Tibial nerve (tissue), 4 donors: ENCODE measurements at places on chromosomes 2 and 18.

GRCh38 chr2:238376884-238377391 is 49.8 kb upstream of the ASB1 start:
- no peak for DNase-seq

DNA sequence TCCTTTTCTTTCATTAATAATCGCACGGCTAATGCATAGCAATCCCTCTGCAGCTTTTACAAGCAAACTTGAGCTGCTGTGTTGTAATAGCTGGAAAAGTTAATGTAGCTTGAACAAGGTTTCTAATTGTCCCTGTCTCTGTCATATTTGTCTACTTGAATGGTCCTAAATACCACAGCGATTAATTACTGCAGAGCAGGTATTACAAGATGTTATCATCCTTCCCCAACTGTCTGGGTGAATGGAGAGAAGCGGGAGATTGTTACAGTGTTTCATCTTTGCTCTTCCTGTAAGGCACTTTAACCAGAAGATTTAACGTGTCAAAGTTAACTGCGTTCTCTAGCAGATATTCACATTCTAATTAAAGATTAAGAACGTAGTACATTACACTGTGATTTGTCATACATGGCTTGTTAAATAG is 422.2 kb upstream of the POU3F3 start:
- DNase-seq: no peak

DNA sequence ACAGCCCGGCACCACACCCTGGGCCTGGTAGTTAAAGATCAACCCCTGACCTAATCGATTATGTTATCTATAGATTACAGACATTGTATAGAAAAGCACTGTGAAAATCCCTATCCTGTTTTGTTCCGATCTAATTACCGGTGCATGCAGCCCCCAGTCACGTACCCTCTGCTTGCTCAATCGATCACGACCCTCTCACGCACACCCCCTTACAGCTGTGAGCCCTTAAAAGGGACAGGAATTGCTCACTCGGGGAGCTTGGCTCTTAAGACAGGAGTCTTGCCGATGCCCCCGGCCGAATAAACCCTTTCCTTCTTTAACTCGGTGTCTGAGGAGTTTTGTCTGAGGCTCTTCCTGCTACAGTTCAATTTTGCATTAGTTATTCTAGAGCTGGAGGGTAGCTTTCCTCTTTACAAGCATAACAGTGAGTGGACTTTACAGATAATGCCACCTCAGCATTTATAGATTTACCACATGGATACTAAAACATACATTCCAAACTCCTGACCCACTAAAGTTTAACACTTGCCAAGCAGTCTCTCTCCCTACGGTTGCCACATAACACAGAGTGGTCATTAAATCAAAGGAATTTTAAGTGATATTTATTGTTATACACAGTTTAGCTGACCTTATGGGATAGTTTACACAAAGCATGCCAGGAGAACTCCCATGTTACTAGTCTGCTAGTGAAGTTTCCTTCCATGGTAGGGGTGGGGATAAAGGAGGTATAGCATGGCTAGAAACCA is 101.0 kb downstream of the EVA1A start:
- no peak for DNase-seq

DNA sequence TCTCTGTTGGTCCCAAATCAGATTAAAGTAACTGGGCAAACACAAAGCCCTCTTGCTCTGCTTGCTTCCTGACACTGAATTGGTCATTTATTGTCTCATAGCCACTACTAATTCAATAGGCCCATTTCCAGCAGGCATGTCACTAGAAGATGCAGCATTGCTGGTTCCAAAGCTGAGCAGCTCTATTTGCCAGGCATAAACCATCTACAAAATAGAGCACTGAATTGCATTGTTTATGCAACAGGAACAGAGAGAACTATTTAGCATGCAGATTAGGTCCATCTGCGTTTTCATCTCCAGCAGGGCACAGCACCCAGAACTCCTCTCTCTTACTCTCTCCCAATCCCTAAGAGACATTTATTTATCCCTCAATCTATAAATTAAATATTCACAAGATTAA is 227.6 kb downstream of the SUCLG1 start:
- DNase-seq: no peak

DNA sequence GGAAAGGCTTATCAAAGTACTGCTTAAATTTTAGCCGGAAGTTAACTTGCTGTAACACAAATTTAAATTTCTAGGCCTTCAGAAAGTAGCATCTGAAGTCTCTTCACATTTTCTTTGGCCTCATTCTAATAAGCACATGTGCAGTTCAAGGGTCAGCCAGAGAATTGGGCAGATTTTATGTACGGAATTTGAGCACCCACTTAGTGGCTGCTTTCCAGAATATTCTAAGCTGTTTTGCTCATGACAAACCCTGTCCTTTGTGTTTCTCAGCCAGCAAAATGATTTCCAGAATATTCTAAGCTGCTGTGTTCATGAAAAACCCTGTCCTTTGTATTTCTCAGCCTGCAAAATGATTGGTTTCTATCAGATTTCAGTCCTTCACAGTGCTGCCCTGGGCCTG is 225.0 kb upstream of the DOK6 start:
- DNase-seq: no peak

GRCh38 chr2:198957181-198957580 is 500.6 kb downstream of the SATB2 start:
- no peak for DNase-seq

DNA sequence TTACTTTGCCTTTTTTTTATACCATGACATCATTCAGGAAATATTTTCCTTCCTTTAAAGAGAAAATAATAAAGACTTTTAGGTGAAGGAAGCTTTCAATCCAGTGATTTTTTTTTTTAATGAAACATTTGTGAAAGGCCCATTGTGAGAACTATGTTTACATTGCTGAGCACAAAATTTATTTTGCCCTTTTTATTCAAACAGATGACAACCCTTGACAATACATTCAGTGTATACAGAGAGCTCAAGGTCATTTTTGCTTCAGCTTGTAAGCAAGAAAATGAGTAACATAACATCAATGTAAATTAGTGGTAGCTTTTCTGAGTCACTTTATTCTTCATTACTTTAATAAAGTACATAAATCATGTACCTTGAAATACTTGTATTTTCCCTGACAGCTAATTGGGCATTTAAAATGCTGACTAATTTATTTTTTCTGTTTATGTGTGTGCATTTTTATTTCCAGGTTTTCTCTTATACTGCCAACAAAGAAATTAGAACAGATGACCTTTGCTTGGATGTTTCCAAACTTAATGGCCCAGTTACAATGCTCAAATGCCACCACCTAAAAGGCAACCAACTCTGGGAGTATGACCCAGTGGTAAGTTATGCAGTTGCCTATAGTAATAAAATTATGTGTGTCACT is 121.6 kb downstream of the GALNT1 start:
- DNase-seq: no peak

- DNase-seq: no peak
These were observed 149.3 kb downstream of the FAM124B start for GRCh38 chr2:224252631-224253030.

DNA sequence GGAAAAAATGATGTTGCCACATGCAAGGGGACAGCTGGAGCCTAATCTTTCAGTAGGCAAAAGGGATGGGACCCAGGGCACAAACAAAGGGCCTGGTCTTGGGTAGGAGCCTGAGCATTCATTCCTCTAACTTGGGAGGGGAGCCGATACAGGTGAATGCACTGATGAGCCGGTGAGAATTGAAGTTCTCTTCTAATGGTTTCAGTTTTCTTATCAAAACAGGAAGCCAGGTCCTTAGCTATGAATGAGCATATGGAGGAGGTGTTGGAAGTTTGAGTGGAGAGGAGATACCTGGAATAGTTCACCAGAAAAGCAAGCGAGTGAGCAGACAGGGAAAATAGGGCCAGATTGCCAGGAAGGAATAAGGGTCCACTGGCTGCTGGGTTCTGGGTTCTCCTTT is 10.1 kb downstream of the DPP4 start:
- no peak for DNase-seq

GRCh38 chr2:149725234-149725633 is 137.7 kb upstream of the MMADHC start:
- DNase-seq: no peak

DNA sequence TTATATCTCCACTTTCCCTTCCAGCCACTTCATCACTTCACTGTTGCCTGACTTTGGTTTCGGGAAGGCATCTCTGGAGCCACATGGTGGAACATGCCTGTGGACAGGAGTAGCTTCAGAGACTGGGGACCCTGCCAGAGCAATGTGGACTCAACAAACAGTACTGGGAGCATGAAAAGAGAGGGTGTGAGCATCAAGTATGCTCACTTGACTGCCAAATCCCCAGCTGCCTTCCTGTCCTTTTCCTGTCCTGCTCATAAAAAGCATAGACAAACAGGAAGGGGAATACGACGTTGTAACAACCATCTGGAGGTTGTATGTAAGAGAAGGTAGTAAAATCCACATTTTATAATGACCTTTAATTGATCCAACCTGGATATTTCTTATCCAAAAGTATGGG is 61.3 kb upstream of the CSRNP3 start:
- DNase-seq: no peak

GRCh38 chr2:231883468-231883881 is 42.7 kb downstream of the NPPC start:
- DNase-seq: no peak

- DNase-seq: no peak
These were observed 312.3 kb upstream of the PKDCC start for GRCh38 chr2:41735476-41735875.

DNA sequence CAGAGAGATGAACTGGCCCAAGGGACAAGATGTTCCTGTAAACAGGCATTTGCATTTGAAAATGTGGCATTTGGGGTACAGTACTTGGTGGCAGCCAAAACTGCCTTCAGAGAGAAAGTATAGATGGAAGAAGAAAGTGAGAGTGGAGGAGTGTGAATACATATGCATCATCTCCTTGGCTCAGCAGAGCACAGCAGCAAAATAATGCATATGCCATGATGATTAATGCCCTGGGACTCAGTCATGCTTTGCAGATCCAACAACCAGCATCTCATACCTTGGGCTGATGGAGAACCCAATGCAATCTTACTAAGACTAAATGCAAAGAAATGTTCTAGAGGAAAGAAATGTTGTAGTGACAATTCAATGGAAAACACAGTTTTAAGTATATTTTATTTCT is 29.7 kb upstream of the CYTIP start:
- no peak for DNase-seq

GRCh38 chr2:147913701-147914480 is 69.1 kb downstream of the ACVR2A start:
- DNase-seq: no peak

GRCh38 chr2:225534037-225534436 is 134.5 kb downstream of the NYAP2 start:
- no peak for DNase-seq

DNA sequence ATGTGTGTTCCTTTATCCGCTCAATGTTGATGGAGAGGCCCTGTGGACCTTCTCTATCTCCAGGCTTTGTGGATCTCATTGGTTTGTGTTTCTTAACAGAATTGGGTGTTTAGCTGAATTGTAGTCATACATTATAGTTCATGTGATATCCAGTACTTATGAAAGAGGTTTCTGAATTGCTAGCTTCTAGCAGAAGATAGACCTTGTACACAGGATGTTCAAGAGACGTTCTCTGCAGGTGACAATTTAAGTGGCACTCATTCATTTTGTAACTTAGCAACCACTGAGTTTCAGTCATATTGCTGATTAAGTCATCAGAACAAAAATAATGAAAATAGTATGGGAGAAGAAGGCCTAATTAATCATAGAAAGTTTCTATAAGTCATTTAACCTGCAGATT is 279.2 kb downstream of the ALPK2 start:
- DNase-seq: no peak
